ENCODE measurements at places on chromosomes 16 and 17.

GRCh38 chr17:61475726-61476125 is 23.5 kb downstream of the TBX4 start:
- no peak for DNase-seq

GRCh38 chr17:9707948-9708347 is 62.6 kb downstream of the USP43 start:
- no peak for DNase-seq

GRCh38 chr16:58138852-58139251 is 9.7 kb upstream of the CFAP20 start:
- DNase-seq = no peak

DNA sequence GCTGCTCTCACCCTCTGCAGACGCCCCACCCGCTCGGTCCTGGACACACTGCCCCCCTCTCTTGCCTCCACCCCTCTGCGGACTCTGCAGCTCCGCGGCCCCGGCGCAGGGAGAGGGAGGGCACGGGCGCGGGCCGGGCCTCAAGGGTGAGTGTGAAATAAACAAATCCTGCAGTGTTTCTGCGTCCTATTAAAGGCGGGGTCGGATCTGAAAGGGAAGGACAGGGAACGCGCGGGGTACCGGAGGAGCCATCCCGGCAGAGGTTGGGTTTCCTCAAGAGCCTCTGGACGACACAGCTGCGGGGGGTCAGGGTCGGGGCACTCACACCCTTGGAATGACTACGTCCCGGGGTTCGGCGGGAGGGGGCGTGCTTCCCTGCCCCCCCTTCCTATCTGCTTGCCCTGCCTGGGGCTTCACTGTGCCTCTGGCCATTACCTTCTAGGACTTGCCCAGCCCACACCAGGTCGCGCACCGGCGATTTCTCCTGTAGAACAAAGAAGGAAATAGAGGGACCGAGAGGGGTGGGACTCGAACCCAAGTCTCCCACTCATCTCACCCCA is 466 bp upstream of the HSF4 start:
- peak; percentile 77 for DNase-seq

DNA sequence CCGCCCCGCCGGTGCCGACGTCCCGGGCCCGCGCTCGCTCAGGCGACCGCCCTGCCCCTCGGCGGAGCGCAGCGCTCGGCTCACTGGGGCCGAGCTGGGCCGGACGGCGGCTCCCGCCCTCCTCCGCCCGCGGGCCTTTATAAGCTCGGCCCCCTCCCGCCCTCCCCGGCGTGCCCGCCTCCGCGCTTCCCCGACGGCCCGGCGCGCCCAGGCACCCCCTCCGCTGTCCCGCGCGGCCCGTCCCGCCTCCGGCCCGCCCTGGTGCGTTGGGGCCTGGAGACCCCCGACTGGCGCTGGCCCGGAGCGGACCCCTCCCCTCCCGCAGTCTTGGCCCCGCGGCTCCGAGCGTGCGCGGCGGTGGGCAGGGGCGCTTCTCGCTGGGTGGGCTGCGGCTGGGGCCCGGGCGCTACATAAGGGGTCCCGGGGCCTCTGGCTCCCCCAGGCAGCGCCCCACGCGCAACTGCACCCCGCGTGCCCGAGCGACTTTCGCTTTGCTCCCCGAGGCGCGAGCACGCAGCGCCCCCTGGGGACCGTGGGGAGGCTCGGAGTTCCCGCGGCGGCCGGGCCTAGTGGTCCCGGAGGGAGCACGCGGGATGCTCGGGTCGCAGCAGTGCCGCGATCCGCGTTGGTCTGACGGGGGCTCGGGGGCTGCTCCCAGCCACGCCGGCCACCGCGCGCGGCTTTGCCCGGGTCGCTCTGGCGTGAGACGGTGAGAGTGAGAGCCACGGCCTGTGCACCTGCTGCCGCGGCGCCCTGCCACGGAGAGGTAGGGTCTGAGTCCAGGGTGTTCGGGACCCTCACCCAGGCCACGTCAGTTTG is at the start of gene PIEZO1:
Gene PIEZO1, minus strand, starts transcription at position 115 of the 819 bp plus-strand sequence. CDS start 256 bp downstream, outside the sequence.
- DNase-seq = peak; percentile 86

Measured in SK-N-SH (cell line).